Mesothelial cell of epicardium (in vitro differentiated cells): ENCODE measurements at places on chromosomes 1 and 21.
A peak's percentile ranks its signal among the peaks of the same experiment; 100 is the strongest.

- H3K27me3 ChIP-seq, result no peaks in the 10 kb centered on the region
- H3K4me1 ChIP-seq, result peaks cover 16% of the 10 kb centered on the region
- no peak overlapping the region for H3K4me3 ChIP-seq
- peaks cover under 1% of the 10 kb centered on the region for H3K36me3 ChIP-seq
Measured at GRCh38 chr1:33140153-33141149, 41.4 kb downstream of the TRIM62 start.

GRCh38 chr1:7628273-7628672, 142.8 kb upstream of the VAMP3 start:
- no peaks in the 10 kb centered on the region for H3K36me3 ChIP-seq
- DNase-seq, result no peak
- no peak overlapping the region for H3K27ac ChIP-seq
- H3K27me3 ChIP-seq, result peaks cover 57% of the 10 kb centered on the region
- H3K4me3 ChIP-seq, result no peak overlapping the region
- peaks cover 6% of the 10 kb centered on the region for H3K4me1 ChIP-seq

GRCh38 chr1:19442154-19443096, 42.9 kb downstream of the CAPZB start:
- peak overlapping the region; percentile 66 for H3K27ac ChIP-seq
- H3K27me3 ChIP-seq, result no peaks in the 10 kb centered on the region
- DNase-seq, result no peak
- no peaks in the 10 kb centered on the region for H3K36me3 ChIP-seq

DNA sequence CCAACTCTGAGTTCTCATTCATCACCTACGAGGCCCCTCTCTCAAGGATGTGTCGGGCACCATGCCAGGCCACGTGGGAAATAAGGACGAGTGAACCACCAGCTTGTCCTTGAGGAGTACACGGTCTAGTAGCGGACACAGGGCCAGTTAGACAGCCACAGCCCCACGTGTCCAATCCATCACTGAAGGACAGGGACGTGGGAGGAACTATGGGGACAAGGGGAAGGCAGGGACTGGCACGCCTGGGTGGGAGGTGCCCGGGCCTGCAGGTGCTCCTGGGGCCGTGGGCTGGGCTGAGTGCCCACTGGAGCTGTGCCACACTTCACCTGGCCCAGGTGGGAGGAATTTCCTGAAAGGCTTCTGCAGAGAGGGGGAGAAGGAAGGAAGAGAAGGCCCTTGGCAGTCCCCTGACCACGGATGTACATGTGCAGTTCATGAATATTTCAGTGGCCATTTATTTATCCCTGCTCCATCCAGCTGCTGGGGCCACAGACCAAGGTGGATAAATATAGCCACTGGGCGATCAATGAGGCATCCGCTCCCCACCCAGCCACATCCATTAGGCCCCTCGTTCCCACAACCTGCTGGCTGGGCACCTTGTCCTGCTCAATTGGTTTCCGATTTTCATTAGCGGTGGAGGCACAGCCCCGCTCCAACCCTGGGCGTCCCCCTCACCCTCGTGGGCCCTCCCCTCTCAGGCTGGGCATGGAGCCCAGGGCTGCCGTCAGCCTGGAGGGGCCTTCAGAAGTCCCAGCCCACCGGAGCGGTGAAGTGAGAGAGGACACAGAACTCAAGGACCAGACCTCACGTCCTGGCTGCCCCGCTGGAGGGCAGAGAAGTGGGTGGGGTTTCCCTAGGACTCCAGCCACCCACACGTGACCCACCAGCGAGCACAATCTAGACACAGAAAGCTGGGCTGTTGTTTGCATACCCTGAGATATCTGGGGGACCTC, 59.5 kb downstream of the CASZ1 start:
- H3K27me3 ChIP-seq, result peaks cover 16% of the 10 kb centered on the region
- no peak overlapping the region for H3K4me3 ChIP-seq
- H3K27ac ChIP-seq, result no peak overlapping the region
- peaks cover 3% of the 10 kb centered on the region for H3K4me1 ChIP-seq
- H3K36me3 ChIP-seq, result peaks cover 2% of the 10 kb centered on the region
- DNase-seq, result no peak

DNA sequence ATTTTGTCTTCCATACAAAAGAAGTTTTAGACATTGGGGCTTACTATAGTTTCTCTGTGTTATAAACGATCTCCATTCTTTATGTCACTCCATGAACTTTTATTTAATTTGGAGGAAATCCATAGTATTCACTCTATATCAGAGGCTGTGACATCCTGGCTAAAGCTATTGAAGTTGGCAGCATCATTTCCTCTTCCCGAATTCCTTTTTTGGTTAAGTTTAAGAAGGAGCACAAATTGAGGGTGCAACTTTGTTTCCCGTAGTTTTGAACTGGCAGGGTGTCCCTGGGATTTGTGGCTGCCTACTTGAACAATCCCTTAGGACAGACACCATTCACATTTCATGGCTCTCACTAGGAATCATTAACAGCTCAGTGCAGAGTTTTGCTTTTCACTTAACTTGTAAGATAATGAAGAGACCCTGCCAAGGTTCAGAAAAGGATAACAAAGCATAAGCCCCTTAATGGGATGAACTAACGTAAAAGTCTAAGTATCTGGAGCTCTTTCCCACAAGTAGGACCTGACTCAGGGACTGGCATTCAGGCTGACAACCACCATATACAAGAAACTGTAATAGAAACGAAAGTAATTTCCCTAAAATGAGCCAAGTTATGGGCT, 13.9 kb downstream of the S1PR1 start:
- peaks cover 14% of the 10 kb centered on the region for H3K4me1 ChIP-seq
- no peaks in the 10 kb centered on the region for H3K36me3 ChIP-seq
- no peak overlapping the region for H3K27ac ChIP-seq
- no peaks in the 10 kb centered on the region for H3K27me3 ChIP-seq
- no peak for DNase-seq
